ENCODE measurements at places on chromosomes 1 and 21.

GRCh38 chr1:225578251-225578977 is 74.5 kb downstream of the ENAH start:
- DNase-seq, result no peak

DNA sequence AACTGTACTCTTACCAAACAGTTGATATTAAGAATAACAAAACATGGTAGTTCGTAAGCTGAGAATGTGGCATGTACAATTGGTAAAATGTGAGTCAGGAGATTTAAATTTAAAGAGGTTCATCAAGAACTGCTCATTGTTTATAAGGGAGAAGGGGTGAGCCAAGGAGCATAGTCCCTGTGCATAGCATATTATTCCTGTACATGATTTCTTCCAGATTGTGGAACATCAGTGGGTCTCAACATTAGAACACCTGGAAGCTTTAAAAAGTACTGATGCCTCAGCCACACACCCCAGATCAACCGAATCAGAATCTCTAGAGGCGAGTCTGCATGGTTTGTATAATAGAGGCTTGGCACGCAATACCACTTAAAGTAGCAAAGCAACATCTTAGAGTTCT is 56.1 kb downstream of the KCTD3 start:
- DNase-seq, result no peak

DNA sequence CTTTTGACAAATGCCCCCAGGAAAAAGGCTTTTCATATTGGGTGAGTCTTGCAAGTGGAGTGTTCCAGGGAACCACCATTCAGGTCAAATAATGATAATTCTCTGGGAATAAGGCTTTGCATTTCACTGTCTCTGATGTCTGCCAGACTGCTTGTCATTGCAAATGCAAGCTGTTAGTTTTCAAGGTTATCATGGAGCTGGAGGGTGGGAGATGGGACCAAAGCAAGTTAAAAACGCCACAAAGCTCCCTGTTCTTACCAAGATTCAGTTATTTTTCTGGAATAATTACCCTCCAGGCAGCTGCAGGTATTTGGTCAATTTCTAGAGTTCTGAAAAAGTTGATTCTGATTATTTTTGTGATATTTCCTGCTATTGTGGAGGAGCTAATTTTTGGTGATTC is 210.1 kb downstream of the GPR52 start:
- no peak for DNase-seq

GRCh38 chr1:109164538-109164937 is 49.2 kb upstream of the SARS1 start:
- DNase-seq, result no peak

Measured in fibroblast of mammary gland (primary cell).